Left cardiac atrium (tissue), 4 donors: ENCODE measurements at places on chromosomes 4 and X. TPM values are rescaled to one million over a fixed set of nuclear protein-coding genes. Genes with fewer than 3 reads are reported as not detected.
A peak's percentile ranks its signal among the peaks of the same experiment; 100 is the strongest.

DNA sequence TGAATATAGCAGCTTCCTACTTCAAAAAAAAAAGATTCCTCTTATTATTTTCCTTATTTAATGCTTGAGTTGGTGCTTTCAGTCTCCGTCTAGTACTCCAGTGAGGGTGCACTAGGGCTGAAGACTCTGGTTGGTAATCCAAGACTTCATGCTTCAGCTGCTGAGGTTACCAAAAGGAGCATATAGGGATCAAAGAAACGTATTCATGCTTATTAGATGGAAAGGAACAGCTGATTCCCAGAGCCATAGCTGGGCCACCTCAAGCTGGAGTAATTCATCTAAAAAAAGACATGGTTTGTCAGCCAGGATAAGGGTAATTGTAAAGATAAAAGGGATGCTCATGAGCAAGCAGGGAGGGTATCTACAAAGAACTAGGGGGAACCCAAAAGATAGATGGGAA, 131.7 kb upstream of the FAM47B start:
- DNase-seq, result no peak

DNA sequence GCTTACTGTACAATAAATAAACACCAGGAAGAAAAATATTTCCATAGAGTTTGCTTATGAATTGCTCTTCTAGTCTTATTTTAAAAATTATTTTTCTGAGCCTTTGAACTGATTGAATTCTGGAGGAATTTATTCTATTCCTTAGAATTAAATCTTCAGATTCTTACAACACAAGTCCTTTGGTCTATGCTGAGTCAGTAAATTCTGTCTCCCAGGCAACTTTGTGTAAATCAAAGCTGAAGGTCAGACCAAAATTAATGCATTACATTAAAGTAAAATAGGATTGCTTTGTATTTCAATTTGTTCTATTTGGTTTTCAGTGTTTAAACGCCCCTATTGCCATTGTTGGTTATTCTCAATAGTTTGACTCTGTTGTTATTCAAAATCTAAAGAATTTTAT, 26.8 kb upstream of the STPG2 start:
- DNase-seq, result no peak

GRCh38 chr4:130608121-130608520, 1512.2 kb downstream of the C4orf33 start:
- no peak for DNase-seq

DNA sequence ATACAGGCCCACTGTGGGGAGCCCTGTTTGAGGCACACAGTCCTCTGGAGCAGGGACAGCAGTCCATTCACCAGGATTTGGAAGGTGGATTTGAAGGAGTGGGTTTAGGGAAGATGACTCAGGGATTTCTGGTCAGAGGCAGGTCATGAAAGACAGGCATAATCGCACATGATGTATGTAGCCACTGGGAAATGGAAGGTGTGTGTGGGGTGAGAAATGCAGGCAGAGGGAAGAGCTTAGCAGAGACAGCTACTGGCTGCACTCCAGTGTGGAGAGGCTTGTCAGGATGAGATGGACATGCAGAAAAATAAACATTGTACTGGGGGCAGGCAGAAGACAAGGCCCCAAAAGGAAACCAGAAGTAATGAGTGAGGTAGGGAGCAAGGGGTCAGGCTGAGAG, 85.2 kb upstream of the STS start:
- no peak for DNase-seq

- DNase-seq, result no peak
These were observed 71.0 kb upstream of the AFAP1 start for GRCh38 chr4:8010618-8011017.

- DNase-seq, result no peak
These were observed 81.9 kb upstream of the HPGD start for GRCh38 chr4:174604198-174604597.

GRCh38 chr4:56048702-56049431, 100.1 kb downstream of the CEP135 start:
- peak; percentile 53 for DNase-seq

DNA sequence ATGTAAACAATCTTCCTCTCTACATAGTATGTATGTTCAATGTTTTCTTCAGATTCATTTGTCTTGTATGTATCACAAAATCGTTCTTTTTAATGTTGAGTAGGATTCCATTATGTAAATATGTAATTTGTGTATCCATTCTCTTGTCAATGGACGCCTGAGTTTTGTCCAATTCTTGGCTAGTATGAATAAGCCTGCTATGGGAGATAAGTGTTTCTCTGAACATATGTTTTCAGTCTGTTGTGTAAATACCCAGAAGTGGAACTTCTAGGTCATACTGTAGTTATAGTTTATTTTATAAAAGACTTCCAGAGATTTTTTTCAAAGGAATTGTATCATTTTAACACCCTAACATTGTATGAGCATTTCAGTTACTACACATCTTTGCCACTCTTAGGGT, 2.8 kb downstream of the SMIM31 start:
- DNase-seq, result no peak

- no peak for DNase-seq
These were observed 2.5 kb upstream of the DGAT2L6 start for GRCh38 chrX:70174754-70175153.

DNA sequence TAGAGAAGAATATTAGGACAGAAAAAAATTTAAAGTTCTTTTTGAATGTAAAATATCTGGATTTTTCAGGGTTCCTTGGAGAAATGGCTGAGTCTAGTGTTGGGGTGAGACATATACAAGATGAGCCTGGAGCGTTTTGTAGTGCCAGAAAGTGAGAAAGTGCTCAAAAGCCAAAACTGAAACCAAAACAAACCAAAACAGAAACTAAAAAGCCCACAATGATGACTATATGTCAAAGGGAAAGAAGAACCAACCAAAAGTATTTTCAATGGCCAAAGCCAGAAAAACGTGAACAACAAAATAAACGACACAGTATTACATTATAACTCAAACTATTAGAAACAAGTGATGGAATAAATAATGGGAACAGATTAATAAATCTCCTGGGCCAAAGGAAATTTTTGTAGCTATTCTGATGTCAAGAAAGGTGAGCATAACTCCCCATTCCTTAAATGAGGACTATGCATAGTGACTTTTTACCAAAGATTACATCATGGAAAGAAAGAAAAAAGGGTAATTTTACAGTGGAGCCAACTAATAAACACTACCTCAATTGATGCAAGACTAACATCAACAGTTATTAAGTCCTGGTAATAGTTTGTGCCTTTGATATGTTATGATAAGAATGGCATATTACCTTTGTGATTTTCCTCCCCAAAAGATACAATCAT, 1137.6 kb downstream of the C4orf33 start:
- no peak for DNase-seq

DNA sequence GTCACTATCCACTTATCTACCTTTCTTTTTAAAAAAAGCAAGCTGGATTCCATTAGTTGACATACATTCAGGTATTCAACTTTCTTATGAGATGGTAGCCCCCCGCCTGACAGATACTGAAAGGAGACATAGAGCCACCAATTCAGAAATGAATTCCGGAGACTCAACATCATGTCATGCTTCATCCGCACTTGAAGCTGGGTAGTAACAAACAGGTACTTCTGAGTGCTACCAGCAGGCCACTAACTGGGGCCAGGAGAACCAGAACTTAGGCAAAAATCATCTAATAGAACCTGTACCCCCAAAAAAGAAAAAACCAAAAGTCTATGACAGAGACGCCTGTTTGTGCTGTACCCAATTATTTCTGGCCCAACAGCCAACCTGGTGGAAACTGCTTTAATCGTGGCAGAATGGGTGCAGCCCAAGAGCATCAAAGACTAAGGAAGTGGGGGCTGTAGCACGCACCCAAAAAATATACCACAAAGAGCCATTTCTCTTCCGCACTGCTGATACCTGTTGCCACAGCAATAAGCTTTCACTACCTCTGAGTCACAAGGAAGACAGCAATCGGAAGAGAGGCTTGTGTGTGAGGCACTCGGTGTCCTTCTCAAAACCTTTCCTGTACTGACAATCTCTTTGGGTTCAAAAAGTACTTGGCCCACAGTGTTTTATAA, 84.8 kb downstream of the AFAP1 start:
- no peak for DNase-seq

- no peak for DNase-seq
These were observed 24.3 kb downstream of the LINC00632 start for GRCh38 chrX:140733766-140734342.

DNA sequence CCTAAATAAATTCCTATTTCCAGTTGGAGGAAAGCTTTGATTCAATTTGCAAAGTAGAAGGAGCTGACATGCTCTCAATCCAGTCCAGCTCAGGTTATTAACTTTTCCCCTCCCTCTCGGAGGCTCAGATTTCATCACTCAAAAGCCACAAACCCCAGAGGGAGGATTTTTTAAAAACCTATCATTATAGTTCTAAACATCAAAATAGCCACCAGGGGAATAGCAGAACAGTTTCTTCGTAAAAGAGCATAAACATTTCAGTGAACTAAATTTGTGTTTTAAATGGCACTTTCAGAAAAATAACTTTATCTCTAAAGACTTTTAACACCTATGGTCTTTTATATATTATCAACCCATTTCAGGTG, 8.8 kb downstream of the GPRIN3 start:
- DNase-seq, result no peak

DNA sequence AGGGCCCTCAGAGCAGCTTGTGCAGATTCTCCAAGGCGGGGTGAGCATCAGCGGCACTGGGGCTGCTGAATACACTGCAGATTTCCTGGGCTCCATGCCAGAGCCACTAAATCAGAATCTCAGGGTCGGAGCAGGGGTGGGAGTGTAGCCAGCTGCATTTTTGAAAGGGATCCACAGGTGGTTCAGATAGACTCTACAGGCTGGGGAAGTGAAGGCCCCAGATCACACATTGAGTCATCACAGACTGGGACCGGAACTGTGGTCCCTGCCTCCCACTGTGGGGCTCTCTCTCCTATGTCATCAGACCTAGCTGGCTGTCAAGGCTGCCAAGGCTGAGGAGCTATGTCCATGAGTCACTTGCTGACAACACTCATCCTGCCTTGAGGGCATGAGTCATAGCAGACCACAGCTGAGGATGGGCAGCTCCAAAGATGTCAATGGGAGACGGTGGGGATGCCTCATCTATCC, 162.3 kb upstream of the MAMLD1 start:
- peak; percentile 69 for DNase-seq

- no peak for DNase-seq
These were observed 242.6 kb upstream of the RASGEF1B start for GRCh38 chr4:81714291-81714690.

- no peak for DNase-seq
These were observed 290.9 kb downstream of the KCTD8 start for GRCh38 chr4:44157611-44158277.

The SUPT20HL2 gene
- total RNA-seq, result not detected

The SMIM10L2A gene
- 3.8 TPM for total RNA-seq

The EREG gene
- total RNA-seq, result 2.9 TPM

The SOX3 gene
- total RNA-seq, result not detected

The MAGEA8 gene
- total RNA-seq, result not detected

The DOK7 gene
- total RNA-seq, result 38.2 TPM
